Sigmoid colon (tissue), 7 donors: ENCODE measurements at places on chromosomes 4 and X.

DNA sequence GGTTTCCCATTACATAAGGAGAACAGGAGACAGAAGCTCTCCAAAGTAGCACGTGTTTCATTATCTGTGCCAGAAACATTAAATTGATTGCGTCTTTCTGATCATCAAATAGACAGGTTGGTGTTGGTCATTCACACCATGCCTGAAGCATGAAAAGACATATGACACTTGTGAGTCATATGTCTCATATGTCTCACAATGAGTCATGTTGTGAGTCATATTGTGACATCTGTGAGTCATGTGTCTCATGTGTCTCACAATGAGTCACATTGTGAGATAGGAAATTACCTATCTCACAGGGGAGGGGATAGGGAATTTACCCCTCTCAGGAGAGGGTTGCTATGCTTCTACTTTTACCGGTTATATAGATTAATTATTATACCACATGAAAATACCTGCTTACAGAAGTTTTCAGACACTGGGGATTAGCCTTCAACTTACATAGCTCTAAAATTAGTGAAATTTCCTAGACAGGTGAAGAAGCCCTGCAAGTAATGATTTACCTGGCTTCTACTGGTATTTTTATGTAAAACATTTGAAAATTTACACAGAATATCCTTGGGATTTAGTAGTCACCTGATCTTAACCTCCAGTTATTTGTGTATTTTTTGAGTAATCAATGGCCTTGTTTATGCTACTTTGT, 80.8 kb downstream of the NPFFR2 start:
- no peaks in the 10 kb centered on the region for H3K27me3 ChIP-seq
- no peak overlapping the region for H3K27ac ChIP-seq
- H3K4me1 ChIP-seq: no peaks in the 10 kb centered on the region
- DNase-seq: no peak
- H3K36me3 ChIP-seq: no peaks in the 10 kb centered on the region
- H3K4me3 ChIP-seq: no peak overlapping the region

GRCh38 chr4:181939199-181939945, 303.8 kb upstream of the TENM3 start:
- no peak overlapping the region for H3K4me3 ChIP-seq
- no peak for DNase-seq
- no peak overlapping the region for H3K27ac ChIP-seq
- no peaks in the 10 kb centered on the region for H3K4me1 ChIP-seq
- H3K36me3 ChIP-seq: no peaks in the 10 kb centered on the region

DNA sequence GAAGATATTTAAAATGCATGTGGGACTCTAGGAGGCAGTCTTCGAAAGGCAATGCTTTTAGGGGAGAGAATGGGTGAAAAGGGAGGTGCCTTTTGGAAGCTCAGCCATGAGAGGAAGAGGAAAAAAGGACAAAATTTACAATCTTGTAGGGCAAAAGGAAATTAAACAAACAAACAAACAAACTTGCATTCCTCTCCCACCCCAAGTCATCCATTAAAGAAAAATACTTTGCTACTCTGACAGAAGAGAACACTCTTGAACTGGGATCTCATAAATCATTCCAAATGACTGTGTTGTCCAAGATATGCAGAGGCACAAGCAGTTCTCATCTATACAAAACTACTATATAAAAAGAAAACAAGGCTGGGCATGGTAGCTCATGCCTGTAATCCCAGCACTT, 46.7 kb downstream of the HELQ start:
- DNase-seq: no peak
- H3K27me3 ChIP-seq: no peaks in the 10 kb centered on the region
- no peaks in the 10 kb centered on the region for H3K4me1 ChIP-seq
- H3K4me3 ChIP-seq: no peak overlapping the region
- H3K36me3 ChIP-seq: peaks cover 15% of the 10 kb centered on the region

GRCh38 chr4:6469144-6469543, 3.3 kb downstream of the PPP2R2C start:
- no peak overlapping the region for H3K27ac ChIP-seq
- no peak overlapping the region for H3K4me3 ChIP-seq
- peaks cover 7% of the 10 kb centered on the region for H3K27me3 ChIP-seq
- no peaks in the 10 kb centered on the region for H3K36me3 ChIP-seq

DNA sequence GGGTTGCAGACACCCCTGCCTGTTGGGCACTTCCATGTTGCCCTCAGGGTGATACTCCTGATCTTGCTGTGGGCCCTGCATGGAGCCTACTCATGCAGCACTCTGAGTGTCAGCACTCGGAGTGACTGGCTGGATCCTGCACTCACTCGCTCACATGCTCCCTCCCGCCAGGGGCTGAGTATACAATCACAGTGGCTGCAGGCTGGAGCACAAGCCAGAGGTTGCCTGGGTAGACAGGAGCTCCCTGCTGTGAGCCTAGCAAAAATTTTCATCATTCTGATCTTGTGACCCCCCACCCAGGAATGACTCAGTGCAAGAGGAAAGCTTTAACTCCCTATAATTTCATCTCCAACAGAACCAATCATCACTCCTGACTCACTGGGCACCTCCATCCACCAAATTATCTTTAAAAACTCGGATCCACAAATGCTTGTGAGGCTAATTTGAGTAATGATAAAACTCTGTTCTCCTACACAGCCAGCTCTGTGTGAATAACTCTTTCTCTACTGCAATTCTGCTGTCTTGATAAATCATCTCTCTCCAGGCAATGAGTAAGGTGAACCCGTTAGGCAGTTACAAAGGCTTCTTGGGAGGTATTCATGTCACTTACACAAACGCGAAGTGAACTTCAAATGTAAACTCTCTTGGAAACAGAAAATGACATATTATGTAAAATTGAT, 1180.8 kb upstream of the PABPC4L start:
- no peak for DNase-seq
- no peaks in the 10 kb centered on the region for H3K27me3 ChIP-seq
- H3K27ac ChIP-seq: no peak overlapping the region
- H3K4me1 ChIP-seq: no peaks in the 10 kb centered on the region

DNA sequence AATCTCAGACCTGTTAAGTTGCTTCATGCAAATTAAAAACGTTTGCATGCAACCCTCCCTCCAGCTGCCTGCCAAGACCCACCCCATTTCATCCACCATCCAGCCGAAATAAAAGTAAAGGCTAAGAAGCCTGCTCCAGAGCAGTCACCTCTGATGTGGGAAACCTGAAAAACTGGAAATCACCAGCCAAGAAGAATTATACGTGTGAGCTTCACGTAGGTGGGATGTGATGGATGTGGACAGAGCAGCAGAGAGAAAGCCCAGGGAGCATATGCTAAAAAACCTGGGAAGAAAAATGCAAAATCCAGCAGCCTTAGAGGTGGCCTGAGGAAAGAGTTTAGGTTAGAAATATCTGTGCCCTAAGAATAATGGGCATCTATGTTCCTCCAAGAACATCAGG, 160.6 kb upstream of the STS start:
- DNase-seq: no peak
- H3K4me1 ChIP-seq: no peaks in the 10 kb centered on the region
- no peak overlapping the region for H3K4me3 ChIP-seq
- H3K36me3 ChIP-seq: no peaks in the 10 kb centered on the region

- no peak for DNase-seq
- no peak overlapping the region for H3K4me3 ChIP-seq
- no peaks in the 10 kb centered on the region for H3K4me1 ChIP-seq
- no peaks in the 10 kb centered on the region for H3K27me3 ChIP-seq
These were observed 169.8 kb downstream of the BTC start for GRCh38 chr4:74624351-74625151.

DNA sequence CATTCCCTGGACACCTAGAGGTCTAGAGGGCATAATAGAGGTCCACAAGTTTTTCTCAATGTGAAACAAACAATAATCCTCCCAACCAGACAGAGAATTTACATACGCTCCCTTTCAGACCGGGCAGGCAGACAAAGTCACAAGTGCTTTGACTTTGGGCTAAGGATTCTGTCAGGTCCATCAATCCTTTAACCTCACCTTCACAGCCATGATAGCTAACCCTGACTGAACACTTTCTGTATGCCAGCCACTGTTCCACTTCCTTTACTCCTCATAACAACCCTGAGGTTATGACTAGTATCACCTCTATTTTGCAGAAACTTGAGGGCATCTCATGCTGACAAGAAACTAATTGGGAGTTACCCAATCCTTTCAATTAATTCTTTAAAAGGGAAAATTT, 118.8 kb upstream of the AFF2 start:
- no peaks in the 10 kb centered on the region for H3K4me1 ChIP-seq
- H3K27me3 ChIP-seq: no peaks in the 10 kb centered on the region
- H3K27ac ChIP-seq: no peak overlapping the region
- no peak for DNase-seq
- no peak overlapping the region for H3K4me3 ChIP-seq

DNA sequence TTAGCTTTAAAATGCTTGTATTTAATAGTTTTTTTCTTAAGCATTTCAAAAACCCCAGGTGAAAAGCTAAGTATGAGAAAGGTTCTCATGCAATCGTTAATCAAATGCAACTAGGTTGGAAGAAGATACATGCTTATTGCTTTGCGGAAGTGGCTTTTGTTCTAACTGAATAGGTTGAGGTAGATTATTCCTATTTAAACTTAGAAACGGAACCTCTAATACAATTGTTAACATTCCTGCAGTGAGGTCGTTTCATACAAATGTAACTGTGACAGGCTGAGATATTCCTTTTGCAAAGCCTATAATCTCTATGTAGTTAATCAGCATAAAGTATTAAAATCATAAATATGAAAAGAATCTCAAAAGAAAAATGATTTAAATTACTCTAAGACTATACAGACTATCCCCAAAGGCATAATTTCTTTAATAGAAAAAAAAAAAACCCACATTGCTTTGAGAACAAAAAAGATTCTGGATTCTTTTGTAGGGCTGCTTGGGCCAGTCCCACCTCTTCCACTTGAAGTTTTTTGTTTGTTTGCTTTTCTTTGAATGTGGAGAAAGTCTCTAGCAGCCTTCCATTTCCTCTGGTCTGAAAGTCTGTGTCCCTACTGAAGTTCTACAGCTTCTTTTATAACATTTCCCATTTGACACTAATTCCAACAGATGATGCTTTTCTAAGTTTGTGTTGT, 25.6 kb upstream of the SORBS2 start:
- peak overlapping the region; percentile 94 for H3K27ac ChIP-seq
- no peaks in the 10 kb centered on the region for H3K36me3 ChIP-seq
- H3K4me1 ChIP-seq: peaks cover 48% of the 10 kb centered on the region
- no peak for DNase-seq
- H3K27me3 ChIP-seq: no peaks in the 10 kb centered on the region

DNA sequence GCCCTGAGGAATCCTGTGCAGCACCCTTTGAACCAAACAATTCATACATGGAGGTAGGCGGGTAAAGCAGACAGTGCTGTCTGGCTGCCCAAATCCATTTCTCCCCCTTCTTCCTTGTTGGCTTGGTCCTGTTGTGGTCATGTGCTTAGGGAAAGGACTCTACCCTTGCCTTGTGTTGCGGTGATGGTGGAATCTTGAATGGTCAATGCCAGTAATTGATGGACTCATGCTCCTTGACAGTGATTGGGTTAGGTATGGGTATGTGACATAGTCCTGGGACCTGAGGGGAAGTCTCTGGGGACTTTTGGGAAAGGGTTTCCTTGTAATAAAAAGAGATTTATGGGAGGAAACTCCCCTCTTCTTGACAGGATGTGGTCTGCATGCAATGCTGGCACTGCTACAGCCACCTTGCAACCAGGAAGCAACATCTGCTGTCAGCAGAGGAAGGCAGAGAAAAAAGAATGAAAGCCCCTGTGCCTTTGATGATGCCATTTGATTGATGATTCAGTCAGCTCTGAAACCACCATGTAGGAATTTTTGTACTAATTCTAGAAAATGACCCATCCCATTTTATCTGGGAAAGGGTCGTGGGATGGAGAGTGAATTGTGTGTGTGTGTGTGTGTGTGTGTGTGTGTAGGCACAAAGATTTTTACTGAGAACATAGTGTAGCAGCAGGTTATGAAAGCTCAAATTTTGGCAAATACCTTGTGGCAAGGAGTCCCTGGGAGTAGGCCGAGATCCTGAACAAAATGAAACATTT, 30.0 kb upstream of the HUWE1 start:
- no peak overlapping the region for H3K4me3 ChIP-seq
- DNase-seq: no peak
- no peaks in the 10 kb centered on the region for H3K36me3 ChIP-seq
- H3K27me3 ChIP-seq: peaks cover 2% of the 10 kb centered on the region
- H3K27ac ChIP-seq: no peak overlapping the region
- H3K4me1 ChIP-seq: no peaks in the 10 kb centered on the region

- H3K4me1 ChIP-seq: no peaks in the 10 kb centered on the region
- no peak overlapping the region for H3K4me3 ChIP-seq
- H3K27me3 ChIP-seq: no peaks in the 10 kb centered on the region
- DNase-seq: no peak
These were observed 239.3 kb downstream of the C4orf33 start for GRCh38 chr4:129335276-129335675.

DNA sequence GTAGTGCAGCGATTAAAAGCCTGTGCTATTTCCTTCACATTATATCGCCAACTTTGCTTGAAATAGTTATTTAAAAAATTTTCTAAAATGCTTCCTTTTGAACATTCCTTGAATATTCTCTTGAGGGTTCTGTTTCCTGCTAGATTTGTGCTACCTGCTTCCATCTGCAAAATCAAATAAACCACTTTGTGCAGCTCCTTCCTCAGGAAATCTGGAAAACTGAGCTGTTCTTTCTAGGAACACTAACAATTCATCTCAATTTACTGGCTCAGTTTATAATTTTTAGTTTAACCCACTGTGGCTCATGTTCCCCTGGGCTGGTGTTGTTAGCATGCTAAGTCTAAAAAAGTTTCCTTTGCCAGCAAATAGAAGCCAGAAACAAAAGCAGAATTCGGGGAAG, 88.1 kb upstream of the LCORL start:
- no peak overlapping the region for H3K4me3 ChIP-seq
- H3K27me3 ChIP-seq: no peaks in the 10 kb centered on the region
- no peak overlapping the region for H3K27ac ChIP-seq

DNA sequence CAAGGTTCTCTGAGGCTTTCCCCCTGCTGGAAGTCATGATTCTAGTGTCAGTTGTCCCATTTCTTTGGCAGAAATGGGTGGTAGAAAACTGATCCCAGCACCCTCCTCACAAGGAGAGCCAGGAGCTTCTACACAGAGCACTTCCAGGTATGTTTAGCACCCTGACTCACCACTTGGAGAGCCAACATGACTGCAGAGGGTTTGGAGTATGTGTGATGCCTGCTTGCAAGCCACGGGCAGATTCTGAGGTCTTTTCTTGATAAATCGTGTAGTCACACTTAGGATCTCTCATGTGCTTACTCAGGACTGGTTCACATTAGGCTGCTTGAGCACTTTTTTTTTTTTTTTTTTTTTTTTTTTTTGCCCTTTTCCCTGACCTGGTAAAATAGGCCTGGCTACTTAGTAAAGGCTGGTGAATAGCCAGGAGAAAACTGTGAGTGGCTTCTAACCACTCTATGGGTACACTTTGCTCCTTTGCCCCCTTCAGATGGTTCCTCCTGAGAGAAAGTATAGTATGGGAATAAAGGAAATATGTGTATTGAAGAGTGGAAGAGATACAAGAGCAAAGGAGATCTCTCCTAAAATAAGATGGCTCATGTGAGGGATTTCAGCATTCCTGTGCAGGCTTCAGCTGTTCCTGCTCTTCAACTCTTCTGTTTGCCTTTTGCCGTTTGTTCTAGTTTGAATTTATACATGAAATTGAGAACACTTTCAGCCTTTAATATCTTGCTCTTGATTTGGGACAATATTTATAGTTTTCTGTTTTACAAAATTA, 103.6 kb downstream of the EMCN start:
- no peak for DNase-seq
- no peak overlapping the region for H3K27ac ChIP-seq
- H3K27me3 ChIP-seq: no peaks in the 10 kb centered on the region
- no peak overlapping the region for H3K4me3 ChIP-seq
